HFFc6 (cell line): ENCODE measurements at places on chromosomes 3 and 15. TPM values are rescaled to one million over a fixed set of nuclear protein-coding genes. Genes with fewer than 3 reads are reported as not detected.
A peak's percentile ranks its signal among the peaks of the same experiment; 100 is the strongest.

DNA sequence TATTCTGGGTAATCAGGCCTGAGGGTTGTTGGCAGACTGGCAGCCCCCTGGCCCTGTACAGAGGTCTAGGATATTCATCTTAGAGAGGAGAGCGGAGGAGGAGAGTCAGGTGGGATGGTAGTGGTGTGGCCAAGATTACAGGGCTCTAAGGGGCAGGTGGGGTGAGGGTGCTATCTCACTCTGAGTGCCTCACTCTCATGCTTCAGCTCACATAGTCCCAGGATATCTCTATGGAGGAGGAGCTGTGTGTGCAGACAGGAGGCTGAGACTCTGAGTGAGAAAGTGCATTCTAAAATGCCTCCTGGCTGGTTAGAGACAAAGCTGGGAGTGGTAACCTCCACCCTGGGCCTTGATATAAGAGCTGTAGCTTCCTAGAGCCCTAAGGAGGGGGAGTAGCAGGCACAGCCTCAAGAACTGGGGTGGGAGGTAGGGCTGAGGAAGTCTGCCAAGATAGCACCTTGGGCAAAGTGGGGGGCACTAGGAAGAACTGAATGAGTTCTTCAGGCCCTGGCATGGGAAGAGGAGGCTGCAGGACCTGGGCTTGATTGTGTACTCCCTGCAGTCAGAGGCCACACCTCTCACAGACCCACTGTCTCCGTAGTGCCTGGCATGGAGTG is 39.9 kb downstream of the CLSTN2 start:
- H3K27ac ChIP-seq: no peak overlapping the region
- peaks cover 3% of the 10 kb centered on the region; the same call in 1 of the 2 replicates for H3K27me3 ChIP-seq
- DNase-seq: no peak
- H3K4me1 ChIP-seq: no peaks in the 10 kb centered on the region
- no peak overlapping the region for H3K4me3 ChIP-seq
- peaks cover 14% of the 10 kb centered on the region; the same call in 1 of the 2 replicates for H3K36me3 ChIP-seq

GRCh38 chr3:1131166-1131565 is 38.3 kb downstream of the CNTN6 start:
- no peaks in the 10 kb centered on the region for H3K4me1 ChIP-seq

Gene CGNL1
- 0.10 TPM in 1 of 3 replicates, not detected in the others for total RNA-seq

DNA sequence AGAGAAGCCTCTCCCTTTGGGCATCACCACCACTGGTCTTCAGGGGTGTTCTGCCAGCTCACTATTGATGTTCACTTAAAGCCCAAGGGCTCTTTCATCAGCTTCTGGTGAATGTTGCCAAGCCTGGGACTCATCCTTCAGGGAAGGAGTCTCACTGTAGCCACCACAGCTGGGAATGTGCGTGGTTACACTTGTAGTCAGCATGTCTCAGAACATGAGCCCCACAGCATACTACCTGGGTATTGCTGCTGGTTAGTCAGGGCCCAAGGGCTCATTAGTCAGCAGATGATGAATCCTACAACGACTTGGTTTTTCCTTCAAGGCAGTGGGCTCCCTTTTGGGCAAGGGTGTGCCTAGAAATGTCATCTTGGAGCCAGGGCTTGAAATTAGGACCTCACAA is 412.9 kb downstream of the VGLL3 start:
- H3K36me3 ChIP-seq: no peaks in the 10 kb centered on the region
- H3K4me3 ChIP-seq: no peak overlapping the region
- no peaks in the 10 kb centered on the region for H3K4me1 ChIP-seq
- H3K27me3 ChIP-seq: no peaks in the 10 kb centered on the region

Gene RAB27A
- total RNA-seq: 6.2 and 13.7 TPM in 2 replicates

DNA sequence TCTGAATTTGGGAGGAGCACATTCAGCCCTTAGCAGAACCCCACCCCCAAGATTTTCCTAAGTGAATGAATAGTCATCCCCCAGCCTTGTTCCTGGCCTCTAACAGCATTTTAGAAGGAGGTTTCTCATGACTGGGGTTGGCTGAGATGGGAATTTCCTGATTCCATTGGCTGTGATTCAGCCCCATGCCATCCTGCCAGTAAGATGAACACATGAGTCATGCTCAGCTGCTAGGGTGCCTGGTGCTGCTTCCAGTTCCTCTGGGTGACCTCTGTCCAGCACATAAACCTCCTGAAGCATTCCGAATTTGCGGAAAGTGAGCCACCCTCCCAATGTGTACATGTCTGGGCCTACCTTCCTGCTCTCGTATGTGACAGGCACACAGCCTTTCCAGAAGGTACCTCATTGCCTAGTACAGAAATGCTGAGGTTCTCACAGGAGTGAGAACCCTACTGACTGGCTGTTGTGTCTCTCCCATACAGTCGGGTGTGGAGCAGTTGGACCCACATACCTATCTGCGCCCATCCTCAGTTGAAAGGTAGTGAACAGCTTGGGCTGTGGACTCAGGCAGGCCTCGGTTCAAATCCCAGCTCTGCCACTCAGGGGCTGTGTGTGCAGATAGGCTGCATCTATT is 91.7 kb downstream of the APBA2 start:
- H3K36me3 ChIP-seq: no peaks in the 10 kb centered on the region
- DNase-seq: peak; percentile 92
- H3K27me3 ChIP-seq: peaks cover 2% of the 10 kb centered on the region; the same call in 1 of the 2 replicates
- H3K27ac ChIP-seq: peak overlapping the region; percentile 75
- peaks cover 29% of the 10 kb centered on the region for H3K4me1 ChIP-seq
- H3K4me3 ChIP-seq: peak overlapping the region; percentile 45; the same call in 1 of the 2 replicates
